ENCODE measurements at places on chromosomes 1 and 21. TPM values are rescaled to one million over a fixed set of nuclear protein-coding genes. Genes with fewer than 3 reads are reported as not detected.

LCE3D gene
- total RNA-seq, result not detected

RNU11 gene
- not detected for total RNA-seq

RHOU gene
- total RNA-seq, result 0.35 TPM

GRCh38 chr1:35447278-35447677 lies 109.9 kb downstream of the KIAA0319L start:
- DNase-seq, result no peak

DNA sequence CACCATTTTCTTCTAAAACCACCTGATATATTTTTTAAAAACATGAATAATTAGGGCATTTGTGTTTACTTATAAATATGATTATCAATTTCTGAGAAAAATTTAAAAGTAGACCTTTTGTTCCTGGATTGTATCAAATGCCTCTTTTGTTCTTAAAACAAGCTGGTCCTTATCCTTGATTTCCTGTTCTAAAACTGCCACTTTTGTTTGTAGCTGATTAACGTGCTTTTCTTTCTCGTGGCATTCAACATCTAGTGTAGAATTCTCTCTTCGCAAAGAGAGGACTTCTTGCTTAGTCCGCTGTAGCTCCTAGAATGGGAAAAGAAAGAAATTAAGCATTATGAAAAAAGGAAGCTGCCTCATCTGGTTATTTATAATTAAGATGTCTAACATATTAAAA lies 25.0 kb downstream of the SASS6 start:
- DNase-seq, result no peak

Measured in activated naive CD4-positive, alpha-beta T cell treated with anti-CD3 and anti-CD28 coated beads for 36 hours (primary cell).